IMR-90 (cell line): ENCODE measurements at places on chromosomes 13 and 19. TPM values are rescaled to one million over a fixed set of nuclear protein-coding genes. Genes with fewer than 3 reads are reported as not detected.

CD209 gene
- total RNA-seq: not detected in 2 replicates

ATP4B gene
- not detected in 2 replicates for total RNA-seq

SLC25A41 gene
- not detected in 2 replicates for total RNA-seq

CHMP2A gene
- 105 and 128 TPM in 2 replicates for total RNA-seq

ZNF525 gene
- total RNA-seq: 4.5 and 6.7 TPM in 2 replicates

GRCh38 chr19:10612499-10613119 is 12.7 kb upstream of the SLC44A2 start:
- no peak for DNase-seq

DNA sequence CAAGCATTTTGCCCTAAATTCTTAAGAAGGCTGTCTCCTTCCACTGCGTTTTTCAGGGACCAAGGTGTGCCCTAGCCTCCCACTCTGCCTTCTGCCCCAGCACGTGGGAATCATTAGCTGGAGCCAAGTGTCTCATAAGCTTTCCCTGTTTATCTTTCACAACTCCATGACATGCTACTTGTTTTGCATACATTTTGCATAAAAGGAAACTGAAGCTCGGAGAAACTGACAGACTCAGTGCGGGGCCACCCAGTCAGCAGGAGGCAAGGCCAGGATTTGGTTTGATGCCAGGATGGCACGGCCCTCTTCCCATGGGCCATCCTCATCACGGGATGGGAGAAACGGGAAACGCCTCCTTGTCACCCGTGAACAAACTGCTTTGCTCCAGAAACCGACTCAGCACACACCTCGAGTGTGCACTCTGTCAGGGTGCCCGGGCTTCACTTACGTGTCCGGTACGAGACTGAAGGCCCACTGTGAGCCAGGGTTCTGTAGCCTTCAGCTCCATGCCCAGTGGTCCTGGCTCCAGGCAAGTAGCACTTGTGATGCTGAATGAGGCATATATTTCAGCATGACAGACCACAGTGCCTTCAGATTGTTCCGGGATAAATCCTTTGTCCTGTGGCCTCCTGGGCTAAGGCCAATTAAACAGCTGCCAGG is 9.6 kb downstream of the CEBPA start:
- no peak for DNase-seq

DNA sequence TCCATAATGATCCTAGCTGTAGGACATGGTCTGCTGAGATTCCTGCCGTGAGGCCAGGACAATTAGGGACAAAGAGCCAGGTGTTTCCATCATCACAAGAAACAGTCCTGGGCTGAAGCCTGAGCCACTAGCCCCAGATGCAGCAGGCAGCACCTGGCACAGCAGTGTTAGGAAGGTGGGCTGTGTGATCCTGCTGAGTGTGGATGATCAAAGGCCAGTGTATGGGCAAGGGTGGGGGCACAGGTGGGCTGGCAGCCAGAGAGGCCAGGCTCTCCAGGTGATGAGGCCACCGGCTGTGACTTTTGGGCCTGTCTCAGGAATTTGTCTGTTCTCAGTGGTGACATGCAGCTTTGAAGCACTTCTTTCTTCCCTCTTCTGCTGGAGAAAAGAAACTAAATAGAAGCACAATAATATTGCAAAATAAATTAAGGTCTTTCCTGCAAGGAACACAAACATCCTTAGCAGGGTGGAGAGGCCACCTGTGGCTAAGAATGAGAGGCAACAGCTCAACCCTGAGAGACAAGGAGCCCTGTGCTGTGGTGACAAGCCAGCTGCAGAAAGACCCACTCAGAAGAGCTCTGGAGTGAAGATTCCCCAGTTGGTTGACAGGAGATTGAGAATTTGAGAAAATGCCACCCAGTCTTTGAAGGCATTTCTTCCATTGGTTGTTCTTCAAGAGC is 127.6 kb downstream of the KATNAL1 start:
- DNase-seq: no peak

DNA sequence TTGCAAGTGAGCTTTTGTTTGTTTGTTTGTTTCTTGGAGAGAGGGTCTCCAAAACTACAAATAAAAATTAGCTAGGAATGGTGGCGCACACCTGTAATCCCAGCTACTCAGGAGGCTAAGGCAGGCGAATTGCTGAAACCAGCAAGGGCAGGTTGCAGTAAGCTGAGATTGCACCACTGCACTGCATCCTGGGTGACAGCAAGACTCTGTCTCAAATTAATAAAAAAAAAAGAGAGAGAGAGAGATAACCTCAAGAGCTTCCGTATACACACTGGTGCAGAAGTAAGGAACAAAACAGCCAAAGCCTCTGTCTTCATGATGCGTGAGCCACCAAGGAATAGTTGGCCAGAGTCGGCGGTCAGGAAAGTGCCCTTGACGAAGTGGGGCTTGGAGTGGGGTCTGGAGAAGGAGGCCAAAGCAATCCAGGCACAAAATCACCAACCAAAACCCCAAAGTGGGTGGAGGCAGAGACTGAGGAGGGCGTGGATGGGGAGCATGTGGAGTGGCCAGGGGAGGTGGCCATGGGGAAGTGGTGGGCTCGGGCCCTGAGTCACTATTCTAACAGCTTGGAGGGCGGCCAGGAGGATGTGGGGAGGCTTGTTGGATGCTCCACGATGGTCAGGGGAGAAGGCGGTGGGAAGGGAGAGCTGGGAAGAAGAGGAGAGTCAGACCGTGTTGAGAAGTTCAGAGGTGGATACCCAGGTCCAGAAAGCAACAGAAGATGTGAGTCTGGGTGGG is 21.2 kb upstream of the TOMM40 start:
- peak; percentile 84 for DNase-seq

DNA sequence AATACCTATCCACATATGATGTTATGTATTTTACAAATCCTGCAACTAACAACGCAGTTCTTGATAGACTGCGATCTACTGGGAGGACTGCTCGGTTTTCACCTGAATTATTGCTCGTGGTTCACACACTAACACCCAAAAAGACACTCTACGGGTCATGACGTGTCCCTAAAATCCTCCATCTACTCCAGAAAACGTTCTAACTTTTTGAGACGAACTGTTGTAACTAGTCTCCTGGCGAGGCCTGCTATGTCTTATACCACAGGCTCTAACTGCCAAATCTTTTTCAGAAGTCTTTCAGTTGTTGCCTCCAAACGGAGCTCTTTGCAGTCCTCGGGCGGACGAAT is 108.2 kb downstream of the KCNRG start:
- DNase-seq: no peak

DNA sequence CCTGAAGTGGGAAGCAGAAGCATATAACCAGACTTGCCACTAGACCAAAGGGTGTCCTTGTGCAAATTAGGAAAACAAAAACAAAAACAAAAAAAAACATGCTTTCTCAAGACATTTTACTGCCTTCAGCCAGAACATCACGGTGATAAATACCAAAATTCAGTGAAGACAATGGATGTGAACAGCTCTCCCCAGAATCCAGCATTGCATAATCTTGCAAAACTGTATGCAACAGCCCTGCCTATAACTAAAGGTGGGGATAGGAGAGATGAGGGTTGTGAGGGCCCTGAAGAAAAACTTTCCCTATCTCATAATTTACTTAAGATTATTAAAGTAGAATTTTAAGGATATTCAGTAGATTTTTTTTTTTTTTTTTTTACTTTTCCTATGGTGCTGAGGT is 24.9 kb upstream of the NDFIP2 start:
- no peak for DNase-seq

- no peak for DNase-seq
These were observed 66.5 kb downstream of the PAN3 start for GRCh38 chr13:28204690-28205443.

GRCh38 chr13:72430923-72431322 is 296.5 kb downstream of the MZT1 start:
- no peak for DNase-seq

DNA sequence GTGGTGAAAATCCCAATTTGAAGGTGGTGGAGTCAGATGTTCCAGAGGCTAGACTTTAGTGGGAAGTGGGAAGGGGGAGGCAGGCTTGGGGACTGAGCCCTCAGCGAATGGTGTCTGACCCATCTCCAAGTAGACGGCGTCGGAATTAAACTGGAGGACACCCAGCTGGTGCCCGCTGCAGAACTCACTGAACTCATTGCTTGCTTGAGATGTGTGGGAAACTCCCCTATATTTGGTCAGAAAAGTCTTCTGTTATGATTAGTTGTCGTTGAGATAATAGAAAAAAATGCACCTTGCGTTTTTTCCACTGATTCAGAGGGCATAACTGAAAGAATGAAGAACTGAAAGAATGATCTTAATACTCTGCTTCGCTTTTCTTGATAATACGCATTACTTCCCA is 871 bp upstream of the ZNF583 start:
- peak; percentile 39 for DNase-seq
